ENCODE measurements at places on chromosomes 16 and 17.

DNA sequence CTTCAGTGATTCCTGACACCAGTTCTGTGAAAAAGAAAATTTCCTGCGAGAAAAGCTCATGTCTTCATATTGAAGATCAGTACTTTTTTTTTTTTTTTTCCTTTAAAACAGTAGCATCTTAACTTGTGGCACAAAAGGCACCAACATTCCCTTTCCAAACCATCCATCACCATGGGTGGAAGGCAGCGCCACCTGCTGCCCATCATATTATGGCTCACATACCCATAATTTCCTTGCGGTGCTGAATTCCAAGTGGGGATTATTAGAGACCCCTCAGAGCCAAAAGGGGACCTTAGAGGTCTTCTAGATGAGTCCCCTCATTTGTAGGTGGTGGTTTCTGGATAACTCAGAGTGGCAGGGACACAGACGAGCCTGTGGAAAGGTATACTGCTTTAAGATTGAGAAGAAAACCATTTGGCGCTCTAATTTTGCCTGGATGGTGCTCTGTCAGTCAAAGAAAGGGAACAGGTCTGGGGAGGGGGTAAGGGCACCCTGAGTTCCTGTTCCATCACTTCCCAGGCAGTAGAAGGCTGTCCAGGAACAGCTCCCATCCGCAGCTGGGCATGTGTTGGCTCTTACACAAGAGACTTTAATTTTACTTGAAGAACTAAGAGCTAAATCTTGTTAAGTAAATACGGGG is 7.9 kb upstream of the SOST start:
- DNase-seq: peak; percentile 45

DNA sequence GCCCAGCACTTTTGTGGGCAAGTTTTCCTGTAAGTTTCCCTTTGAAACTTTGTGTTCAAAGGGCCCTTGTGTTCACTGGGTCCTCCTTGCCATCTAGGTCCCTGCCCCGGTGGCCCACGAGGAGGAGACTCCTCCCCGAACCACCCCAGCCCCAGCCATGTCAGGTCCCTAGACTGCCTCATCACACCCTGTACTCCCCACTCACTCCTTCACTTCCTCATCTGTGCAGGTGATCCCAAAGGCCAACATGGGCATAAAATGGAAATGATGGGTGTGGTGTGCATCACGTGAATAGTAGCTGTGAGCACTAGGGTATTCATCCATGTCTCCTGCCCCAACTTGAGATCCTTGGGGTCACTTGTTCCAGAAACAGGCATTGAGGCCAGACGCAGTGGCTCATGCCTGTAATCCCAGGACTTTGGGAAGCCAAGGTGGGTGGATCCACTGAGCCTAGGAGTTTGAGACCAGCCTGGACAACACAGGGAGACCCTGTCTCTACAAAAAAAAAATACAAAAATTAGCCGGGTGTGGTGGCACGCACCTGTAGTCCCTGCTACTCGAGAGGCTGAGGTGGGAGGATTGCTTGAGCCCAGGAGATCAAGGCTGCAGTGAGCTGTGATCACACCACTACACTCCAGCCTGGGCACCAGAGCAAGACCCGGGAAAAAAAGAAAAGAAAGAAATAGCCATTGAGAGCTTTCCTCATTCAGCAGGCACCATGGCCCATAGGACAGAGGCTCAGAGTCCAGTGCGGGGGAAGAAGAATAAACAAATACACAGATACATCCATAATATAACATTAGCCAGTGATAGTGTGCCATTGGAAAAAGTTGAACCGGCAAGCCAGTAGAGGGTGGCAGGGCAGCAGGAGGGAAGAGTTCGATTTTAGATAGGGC is 74.5 kb downstream of the KATNIP start:
- no peak for DNase-seq

GRCh38 chr17:37512442-37513068 is 22.9 kb downstream of the DUSP14 start:
- DNase-seq: no peak

- DNase-seq: no peak
Observed at GRCh38 chr16:22970209-22970865, 156.4 kb downstream of the HS3ST2 start.

GRCh38 chr17:21061158-21061835 is 18.5 kb upstream of the USP22 start:
- DNase-seq: no peak

- no peak for DNase-seq
Observed at GRCh38 chr16:89046491-89046890, 47.2 kb upstream of the ACSF3 start.

GRCh38 chr17:22459953-22460350 is 767.6 kb downstream of the KCNJ18 start:
- no peak for DNase-seq

DNA sequence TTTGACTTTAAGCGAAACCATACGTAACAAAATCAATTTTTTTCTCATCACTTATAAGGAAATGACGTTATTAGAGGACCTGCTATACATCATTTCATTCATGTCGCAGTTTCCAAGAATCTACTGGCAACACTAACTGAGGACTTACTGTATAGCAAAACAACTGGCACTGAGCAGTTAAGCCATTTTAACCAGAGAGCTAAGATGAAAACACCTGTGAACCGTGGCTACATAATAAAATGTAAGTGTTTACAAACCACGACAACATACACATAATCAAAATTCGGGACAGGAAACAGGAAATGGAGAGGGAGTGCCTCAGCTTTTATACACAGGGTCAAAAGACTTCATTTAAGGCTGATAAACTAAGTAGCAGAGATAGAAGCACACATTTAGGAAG is 29.5 kb downstream of the METTL16 start:
- DNase-seq: no peak

DNA sequence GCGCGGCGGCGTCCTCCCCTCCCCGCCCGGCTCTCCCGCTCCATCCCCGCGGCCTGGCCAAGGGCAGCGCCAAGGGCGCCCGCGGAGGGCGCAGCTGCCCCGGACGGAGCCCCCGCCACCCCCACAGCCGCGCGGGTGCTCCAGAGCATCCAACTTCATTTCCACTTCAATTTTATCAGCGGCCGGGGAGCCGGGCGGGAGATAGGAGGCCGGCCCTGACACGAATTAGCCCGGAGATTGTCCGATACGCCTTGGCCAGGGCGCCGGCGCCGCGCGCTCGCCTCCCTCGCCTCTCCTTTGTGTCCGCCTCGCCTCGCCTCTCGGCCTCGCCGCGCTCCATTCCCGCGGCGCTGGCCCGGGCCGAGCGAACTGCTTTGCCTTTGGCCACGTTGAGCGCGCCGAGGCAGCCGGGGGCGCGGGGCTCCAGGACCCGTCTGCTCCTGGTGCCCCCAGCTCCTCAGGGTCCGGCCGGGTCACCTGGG is 129.1 kb upstream of the LHX1 start:
- no peak for DNase-seq

DNA sequence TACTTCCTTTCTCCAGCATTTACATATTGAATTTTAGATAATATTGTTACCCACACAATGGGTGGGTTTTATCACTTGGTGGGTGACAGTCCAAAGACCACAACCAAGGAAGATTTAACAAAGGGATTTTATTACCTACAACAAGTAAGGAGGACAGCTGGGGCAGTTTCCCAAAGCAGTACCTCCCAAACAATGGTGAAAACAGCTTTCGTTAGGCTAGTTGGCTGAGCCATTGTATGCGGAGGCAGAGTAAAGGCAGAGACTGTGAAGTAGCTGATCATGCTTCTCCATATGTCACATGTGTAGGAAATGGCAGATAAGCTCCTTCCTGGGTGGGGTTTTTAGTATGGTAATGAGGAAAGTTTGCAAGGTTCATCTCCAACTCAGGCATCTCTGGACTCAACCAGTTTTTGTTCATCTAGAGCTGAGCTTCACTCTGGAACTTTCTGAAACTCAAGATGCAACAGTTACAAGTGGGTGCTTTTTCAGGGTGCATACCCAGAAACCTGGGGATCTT is 104.3 kb upstream of the PSMD7 start:
- no peak for DNase-seq

DNA sequence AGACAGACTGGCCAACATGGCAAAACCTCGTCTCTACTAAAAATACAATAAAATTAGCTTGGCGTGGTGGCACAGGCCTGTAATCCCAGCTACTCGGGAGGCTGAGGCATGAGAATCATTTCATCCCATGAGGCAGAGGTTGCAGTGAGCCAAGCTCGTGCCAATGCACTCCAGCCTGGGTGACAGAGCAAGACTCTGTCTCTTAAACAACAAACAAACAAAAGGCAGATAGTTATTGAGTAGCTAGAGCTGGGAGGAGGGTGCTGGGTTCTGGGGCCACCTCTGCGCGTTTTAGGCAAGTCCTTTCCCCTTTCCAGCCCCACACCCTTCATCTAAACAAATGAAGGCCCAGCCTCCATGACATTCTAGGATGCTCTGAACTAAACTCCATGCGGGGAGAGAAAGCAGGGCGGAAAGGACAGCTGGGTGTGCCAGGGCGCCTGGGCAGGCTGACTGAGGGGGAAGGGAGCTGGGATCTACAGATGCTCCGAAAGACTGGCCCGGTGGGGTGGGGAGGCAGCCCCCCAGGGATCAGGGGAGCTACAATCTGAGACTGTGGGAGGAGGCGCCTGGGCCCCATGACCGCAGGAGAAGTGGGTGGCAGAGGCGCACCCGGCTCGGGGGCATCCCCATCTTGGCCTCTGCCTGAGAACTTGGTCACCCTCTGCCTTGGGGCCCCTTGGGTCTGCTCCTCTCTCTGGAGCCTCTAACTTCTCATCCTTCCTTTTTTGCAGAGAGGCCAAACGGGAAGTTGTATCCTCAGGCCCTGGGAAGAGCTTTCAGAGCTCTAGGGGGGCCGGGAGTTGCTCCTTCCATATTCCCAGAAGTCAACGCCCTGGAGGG is 910 bp downstream of the ITGAL start:
- DNase-seq: no peak

DNA sequence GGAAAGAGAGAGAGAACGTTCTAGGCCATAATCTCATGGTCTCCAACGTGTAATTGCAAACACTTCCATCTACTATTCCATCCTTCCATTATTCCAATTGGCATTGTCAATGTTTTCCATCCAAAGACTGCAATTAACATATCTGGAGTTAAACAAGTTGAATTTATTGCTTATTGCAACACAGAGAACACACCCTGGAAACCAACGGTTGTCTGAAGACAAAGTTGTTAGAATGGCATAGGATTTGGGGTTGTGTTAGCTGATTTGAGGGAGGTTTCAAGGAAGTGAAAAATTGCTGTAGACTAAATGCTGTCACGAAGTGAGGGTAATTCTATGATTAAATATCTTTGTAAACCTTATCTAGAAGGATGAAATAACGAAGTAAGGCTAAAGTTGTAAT is 178.8 kb downstream of the CNTNAP4 start:
- DNase-seq: no peak

GRCh38 chr16:11144122-11144521 is 111.9 kb downstream of the SOCS1 start:
- no peak for DNase-seq

- no peak for DNase-seq
Observed at GRCh38 chr17:64950871-64951270, 31.6 kb upstream of the LRRC37A3 start.

DNA sequence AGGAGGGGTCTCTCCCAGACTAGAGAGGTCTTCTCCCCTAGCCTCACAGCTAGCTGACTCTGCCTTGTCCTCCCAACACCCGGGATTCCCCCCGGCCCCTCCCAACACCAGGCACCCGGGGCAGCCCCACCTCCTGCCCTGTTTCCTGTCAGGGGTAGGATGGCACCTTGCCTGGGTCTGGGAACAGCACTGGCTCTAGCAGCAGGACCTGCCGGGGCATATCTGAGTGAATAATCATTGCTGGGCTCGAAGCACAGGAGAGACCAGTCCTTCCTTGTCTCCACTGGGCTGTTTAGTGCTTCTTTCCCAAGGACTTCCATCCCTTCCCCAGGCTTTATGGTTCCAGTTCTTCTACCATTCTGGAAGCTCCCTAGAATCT is 25.7 kb downstream of the MINK1 start:
- peak; percentile 59 for DNase-seq

DNA sequence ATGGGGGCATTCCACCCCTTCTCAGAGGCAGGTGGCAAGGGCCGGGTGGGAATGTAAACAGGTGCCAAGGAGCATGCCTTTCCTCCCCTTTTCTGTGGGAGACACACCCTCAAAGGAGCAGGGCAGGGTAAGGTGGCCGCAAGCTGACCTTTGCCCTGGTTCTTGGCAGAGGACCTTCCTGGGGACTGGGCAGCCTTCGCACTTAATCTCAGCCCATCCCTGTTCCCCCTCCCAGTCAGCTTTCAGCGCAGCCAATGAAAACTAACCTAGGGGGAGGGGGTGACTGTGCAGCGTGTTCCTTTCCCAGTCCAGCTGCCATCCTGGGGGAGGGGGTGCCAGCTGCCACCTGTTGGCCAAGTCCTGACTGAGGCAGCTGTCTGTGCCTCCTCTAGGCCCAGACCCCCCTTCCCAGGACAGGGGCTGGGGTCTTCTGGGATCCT is 2.8 kb downstream of the TRAF4 start:
- no peak for DNase-seq

- peak; percentile 23 for DNase-seq
Observed at GRCh38 chr17:69141431-69142174, at the start of gene ABCA6. Gene ABCA6, minus strand, starts transcription at chr17:69141895. Its CDS starts 1,192 bp downstream, at chr17:69140703.

DNA sequence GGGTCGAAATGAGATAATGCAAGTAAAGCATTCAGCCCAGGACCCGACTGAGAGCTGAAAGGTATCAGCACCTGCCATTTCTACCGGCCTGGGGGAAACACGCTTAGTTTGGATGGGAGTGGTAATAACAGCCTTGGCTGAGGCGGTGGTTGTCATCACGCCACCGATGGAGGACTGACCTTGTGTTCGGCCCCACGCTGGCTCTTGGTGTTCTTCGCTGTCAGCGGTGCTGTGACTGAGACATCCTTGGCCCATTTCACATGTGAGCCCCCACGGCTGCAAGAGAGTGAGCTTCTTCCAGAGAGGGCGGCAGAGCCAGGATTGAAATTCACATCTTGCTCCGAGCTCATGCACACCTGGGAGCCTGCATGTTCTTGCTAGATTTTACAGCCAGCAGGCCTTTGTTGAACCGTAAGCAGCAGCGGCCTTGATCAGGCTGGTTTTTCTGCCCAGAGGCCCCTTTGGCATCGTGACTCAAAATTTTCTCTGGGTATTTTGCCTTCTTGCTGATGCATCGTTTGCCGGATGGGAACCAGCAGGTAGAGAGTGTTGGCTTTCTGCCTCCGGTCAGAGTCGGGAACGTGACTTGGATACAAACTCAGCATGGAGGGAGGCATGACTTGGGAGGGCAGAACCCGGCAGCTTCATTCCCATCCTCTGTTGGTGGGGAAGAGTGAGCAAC is 341.5 kb downstream of the SNX29 start:
- no peak for DNase-seq

DNA sequence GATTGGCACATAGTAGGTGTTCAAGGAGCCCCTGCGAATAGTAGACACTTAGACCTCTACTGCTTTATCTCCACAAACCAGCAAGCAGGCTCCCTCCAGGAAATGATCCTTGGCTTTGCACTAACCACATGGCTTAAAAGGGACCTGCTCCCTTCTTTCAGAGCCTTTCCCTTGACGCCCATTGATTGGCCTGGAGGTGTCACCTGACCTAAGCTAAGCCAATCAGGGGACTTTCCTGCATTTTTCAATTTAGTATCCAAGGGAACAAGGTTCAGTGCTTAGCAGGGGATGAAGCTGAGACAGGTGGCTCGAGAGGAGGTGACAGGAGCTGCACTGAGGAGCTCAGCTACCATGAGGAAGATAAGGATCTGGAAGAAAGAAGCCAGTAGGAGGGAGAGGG is 52.8 kb downstream of the CLEC19A start:
- no peak for DNase-seq

GRCh38 chr17:18004345-18004744 is 31.7 kb downstream of the DRC3 start:
- no peak for DNase-seq
